Ascending aorta (tissue), 2 donors: ENCODE measurements at places on chromosomes 13 and 19. TPM values are rescaled to one million over a fixed set of nuclear protein-coding genes. Genes with fewer than 3 reads are reported as not detected.

SMIM17 gene
- not detected for total RNA-seq

FFAR1 gene
- not detected for total RNA-seq

DNA sequence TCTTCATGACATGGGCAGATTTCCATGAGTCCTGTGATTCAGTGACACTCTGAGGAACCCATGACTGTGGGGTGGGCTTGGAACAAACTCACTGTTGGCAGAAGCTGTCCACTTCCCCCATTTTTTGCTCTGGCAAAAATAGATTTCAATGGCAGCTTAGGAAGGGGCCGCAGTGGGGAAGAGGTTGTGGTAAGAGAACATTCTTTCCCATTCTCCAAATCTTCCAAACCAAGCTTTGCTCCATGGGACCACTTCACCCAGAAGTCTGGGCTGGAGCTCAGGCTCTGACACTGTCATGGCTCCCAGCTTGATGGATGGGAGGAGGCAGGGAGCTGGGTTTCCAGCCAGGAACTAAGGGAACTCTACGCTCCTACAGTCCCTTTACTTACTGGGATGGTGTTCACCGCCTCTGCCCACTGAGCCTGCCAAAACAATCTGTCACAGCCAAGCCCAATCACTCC, 24.9 kb upstream of the MEDAG start:
- H3K27ac ChIP-seq = peak overlapping the region; percentile 96
- H3K4me1 ChIP-seq = peaks cover 6% of the 10 kb centered on the region
- H3K4me3 ChIP-seq = no peak overlapping the region
- peak; percentile 38 for DNase-seq

DNA sequence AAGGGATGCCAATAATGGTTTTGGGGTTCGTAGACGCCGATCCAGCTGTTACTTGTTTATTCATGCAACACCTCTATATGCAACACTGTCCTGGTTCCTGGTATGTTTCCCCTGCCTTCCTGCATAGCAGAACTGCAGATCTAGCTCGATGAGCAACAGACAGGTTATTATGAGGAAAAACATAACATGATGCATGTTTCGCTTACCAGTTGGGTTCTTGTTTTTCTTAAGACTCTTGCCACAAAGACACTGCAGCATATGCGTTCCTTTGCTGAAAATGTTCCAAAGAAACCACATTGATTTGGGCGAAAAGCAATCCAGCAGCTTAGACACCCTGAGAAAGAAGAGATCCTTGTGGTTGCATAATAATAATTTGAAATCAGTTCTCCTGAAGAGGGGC, 583 bp downstream of the FGF14 start:
- H3K27ac ChIP-seq = no peak overlapping the region
- H3K4me3 ChIP-seq = peak overlapping the region; percentile 83
- no peaks in the 10 kb centered on the region for H3K27me3 ChIP-seq
- DNase-seq = no peak
- H3K36me3 ChIP-seq = no peaks in the 10 kb centered on the region

DNA sequence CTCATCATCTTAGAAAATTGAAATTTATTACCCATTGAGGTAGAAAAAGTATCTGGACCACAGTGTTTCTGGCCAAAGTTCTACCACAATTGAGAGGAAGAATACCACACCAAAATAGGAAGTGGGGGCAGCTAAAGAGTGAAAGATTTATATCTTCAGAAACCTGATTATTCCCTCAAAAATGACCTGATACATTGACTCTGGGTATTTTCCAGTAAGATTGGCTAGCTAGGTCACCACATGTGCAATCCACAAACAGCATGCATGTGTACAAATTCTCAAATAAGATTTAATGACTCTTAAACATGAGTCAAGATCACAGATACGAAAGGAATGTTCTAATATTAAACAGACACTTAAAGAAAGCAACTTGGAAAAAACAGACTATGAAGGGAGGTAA, 1516.2 kb upstream of the PCDH20 start:
- H3K36me3 ChIP-seq = no peaks in the 10 kb centered on the region
- H3K4me1 ChIP-seq = no peaks in the 10 kb centered on the region
- H3K4me3 ChIP-seq = no peak overlapping the region
- no peak overlapping the region for H3K27ac ChIP-seq
- no peak for DNase-seq
- no peaks in the 10 kb centered on the region for H3K27me3 ChIP-seq

DNA sequence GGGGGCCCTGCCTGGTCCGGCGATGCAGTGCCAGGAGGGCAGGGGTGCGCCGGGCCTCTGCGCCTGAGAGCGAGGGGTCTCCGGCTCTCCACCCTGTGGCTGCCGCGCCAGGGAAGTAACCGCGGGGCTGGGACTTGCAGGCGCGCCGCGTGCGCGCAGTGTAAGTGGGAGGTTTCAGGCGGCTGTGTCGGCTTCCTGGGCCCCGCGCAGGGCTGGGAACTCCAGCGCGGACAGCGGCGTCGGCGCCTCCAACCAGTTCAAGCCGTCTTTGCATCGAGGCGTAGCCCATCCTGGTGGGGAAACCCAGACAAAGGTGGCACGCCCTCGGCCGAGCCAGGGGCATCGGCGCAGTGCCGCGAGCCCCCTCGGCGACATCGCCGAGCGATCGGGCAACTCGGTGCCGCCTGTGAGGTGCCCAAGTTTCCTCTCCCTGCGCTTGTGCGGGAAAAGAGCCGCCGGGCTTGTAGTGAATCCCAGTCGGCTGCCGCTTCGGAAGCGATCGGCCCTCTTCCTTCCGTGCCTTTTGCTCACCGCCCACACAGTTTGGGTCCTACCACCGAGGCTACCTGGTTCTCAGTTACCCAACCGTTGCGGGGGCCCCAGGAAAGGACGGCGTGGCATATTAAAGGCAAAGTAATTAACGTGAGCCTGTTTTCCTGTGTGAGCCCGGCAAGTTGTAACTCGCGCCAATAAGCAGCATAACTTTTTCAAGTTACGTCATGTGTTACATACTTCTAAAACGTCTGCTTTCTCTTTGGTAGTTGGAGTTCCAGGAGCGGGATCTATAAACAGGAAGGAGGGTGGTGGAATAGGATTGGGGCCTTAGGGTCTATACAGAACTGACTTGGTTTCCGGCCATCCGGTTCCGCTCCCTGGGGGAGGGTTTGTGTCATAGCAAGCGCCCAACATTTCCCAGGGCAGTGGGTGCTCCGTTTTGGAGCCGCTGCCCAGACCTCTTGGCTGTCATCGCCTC, 1.2 kb downstream of the LRCH1 start:
- peak overlapping the region; percentile 100 for H3K4me3 ChIP-seq
- peak; percentile 28 for DNase-seq
- H3K27ac ChIP-seq = peak overlapping the region; percentile 95

GRCh38 chr13:30845297-30846214, 60.5 kb upstream of the MEDAG start:
- peak overlapping the region; percentile 1 for H3K27ac ChIP-seq
- no peak for DNase-seq
- no peaks in the 10 kb centered on the region for H3K27me3 ChIP-seq
- peaks cover 7% of the 10 kb centered on the region for H3K4me1 ChIP-seq
- no peak overlapping the region for H3K4me3 ChIP-seq
- no peaks in the 10 kb centered on the region for H3K36me3 ChIP-seq

- H3K36me3 ChIP-seq = peaks cover 9% of the 10 kb centered on the region
- no peaks in the 10 kb centered on the region for H3K27me3 ChIP-seq
- no peak overlapping the region for H3K4me3 ChIP-seq
- DNase-seq = no peak
These were observed 4.9 kb downstream of the TEX29 start for GRCh38 chr13:111325146-111325890.

DNA sequence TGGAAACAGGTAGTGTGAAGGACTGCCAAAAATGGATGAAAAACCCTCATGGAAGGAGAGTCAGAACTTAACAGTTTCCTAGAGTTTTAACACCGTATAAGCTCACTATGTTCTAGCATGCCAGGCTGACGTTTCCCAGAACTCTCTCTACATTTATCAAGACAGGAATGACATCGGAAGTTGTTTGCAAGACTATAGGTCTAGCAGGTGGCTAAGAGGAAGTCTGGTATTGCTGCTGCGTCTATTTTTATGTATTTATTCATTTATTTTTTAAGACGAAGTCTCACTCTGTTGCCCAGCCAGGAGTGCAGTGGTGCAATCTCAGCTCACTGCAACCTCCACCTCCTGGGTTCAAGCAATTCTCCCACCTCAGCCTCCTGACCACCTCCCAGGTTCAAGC, 20.5 kb upstream of the ARL11 start:
- H3K27me3 ChIP-seq = no peaks in the 10 kb centered on the region
- no peak overlapping the region for H3K27ac ChIP-seq
- no peak overlapping the region for H3K4me3 ChIP-seq
- no peak for DNase-seq

GRCh38 chr13:44230071-44230470, 143.6 kb upstream of the SERP2 start:
- no peaks in the 10 kb centered on the region for H3K4me1 ChIP-seq
- H3K4me3 ChIP-seq = no peak overlapping the region
- H3K36me3 ChIP-seq = no peaks in the 10 kb centered on the region
- H3K27ac ChIP-seq = no peak overlapping the region
- DNase-seq = no peak

GRCh38 chr19:963486-963951, 20.6 kb upstream of the WDR18 start:
- no peak overlapping the region for H3K27ac ChIP-seq
- H3K27me3 ChIP-seq = no peaks in the 10 kb centered on the region
- H3K36me3 ChIP-seq = peaks cover 12% of the 10 kb centered on the region
- H3K4me3 ChIP-seq = no peak overlapping the region
- DNase-seq = no peak
